CMK (cell line): ENCODE measurements at places on chromosomes 2 and 18.

- DNase-seq = no peak
Measured at GRCh38 chr2:215082446-215082845, 56.0 kb downstream of the ABCA12 start.

- no peak for DNase-seq
Measured at GRCh38 chr2:204663816-204664425, 118.6 kb downstream of the PARD3B start.

DNA sequence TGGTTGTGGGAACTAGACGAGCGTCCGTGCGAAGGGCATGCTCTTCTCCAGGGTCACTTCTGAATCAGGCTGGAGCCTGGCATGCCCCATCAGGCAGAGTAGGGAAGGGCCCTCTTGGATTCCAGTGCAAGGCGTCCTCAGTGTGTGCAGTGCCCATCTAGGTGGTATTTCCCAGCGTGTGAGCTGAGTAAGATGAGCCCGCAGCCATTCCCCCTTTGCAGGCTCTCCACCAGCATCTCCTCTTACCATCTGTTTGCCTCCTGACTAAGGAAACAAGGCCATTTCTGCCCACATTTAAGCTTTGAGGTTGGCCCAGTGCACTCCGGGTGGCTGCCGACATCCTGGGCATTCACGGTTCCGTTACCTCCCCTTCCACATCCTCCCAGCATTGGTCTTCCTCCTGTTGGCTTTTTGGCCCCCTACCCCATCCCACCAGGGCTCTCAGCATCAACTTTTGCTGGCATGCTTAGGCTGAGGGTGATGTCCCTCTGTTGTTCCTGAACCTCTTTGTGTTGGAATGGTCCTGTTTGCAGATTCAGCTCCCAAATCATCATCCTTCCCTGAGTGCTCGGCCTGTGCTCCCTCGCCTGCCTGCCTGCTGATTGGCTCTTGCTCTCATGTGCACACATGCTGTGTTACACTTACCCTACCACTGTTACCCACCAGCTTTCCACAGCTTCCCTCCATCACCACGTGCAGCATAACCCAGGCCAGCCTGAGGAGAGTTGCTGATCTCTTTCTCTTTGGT is 11.8 kb downstream of the CEP68 start:
- no peak for DNase-seq

DNA sequence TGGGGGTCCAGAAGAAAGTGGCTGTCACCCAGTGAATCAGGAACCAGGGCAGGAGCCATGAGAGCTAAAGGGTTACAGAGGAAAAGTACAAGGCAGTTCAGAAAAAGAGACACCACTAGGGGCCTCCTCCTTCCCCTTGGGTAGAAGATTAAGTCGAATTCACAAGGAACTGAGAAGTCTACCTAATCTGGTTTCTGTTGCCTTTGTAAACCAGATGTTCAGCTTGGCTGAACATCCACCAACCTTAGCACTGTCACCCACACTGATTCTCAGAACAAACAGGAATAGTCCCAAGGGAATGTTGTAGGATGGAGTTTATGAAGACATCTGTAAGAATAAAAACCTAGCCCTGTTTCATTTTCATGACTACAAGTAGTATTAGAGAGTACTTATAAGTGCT is 90.4 kb upstream of the NOSTRIN start:
- DNase-seq = no peak

- no peak for DNase-seq
Measured at GRCh38 chr18:2910261-2910660, 63.5 kb downstream of the EMILIN2 start.

DNA sequence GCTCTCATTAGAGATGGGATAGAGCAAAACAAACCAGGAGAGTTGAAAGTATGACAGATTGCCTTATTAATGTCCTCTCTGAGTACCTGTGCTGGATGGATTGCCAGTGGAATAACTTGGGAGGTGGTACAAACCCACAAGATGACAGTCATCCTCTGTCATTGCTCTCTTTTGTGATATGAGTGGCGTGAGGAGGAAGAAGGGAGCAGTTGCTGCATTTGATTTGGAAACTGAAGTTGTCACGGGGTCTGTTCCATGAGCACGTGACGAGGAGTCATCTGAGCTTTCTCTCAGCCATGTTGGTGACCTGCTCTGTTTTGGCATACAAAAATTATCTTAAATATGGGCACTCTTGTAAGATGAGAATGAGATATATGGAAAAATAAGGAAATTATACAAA is 204.9 kb downstream of the FAM210A start:
- DNase-seq = no peak

- DNase-seq = no peak
Measured at GRCh38 chr2:72183016-72183415, 35.4 kb upstream of the CYP26B1 start.

DNA sequence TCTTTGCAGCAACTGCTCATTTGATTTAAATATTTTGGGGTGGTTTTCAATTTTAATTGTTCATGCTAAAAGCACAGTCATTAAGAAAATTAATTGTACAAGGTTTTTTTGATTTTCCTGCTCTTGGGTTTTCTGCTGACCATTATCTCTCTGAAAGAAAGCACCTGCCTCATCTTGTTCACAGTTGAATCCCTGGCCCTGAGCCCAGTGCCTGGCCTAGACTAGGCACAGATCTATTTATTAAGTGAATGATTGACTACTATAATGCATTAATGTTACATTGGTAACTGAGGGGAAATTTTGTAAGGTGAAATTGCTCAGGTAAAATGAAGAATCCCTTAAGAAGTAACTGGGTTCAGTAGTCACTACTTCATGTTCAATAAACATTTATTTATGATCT is 22.0 kb downstream of the IL1RL2 start:
- DNase-seq = no peak

DNA sequence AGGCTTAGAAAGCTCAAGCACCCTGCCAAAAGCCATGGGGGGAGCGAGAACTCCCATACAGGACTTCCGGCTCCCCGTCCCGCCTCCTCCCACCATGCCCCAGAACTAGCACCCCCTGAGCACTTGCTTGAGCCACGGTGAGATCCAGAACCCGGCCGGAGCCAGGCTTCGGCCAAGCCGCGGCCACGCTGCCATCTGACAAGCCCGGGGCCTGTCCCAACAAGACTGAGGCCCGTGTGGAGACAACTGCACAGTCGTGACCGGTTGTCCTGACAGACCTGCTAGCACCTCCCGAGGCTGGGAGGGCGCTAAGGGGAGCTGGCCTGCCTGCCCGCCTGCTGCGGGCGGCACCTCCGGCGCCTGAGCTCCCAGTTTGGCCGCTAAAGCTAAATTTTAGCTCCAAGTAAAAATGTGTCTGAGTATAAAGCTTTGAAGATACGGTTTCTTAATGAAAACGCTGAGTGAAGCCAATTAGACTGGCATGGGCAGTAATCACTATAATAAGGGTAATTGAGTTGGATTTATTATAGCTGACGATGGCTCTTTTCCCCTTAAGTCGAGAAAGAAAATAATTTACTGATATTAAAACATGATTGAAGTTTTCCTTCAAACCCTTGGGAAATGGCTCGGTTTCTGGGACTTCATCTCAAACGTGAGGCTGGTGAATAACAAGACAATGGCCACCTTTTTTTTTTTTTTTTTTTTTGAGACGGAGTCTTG is 78.3 kb upstream of the ODC1 start:
- no peak for DNase-seq

DNA sequence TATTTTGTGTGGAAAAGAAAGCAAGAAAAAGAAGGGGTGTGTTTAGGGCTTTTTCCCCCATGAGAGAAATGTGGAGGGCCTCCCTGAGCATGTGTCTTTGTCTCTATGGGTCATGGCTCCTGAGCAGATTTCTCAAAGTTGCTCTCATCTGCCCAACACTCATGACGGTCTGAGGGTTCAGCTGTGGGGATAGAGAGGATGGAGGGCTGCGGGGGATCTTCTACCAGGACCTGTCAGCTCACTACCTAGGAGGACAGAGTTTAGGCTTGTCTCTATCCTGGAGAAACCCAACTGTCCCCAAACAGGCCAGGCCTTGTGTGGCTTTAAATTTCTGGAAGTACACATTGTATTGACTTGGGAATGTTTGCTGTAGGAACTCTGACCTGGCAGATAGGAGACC is 342.2 kb downstream of the MYCN start:
- no peak for DNase-seq

GRCh38 chr2:217929272-217929671 is 73.5 kb downstream of the TNS1 start:
- no peak for DNase-seq

DNA sequence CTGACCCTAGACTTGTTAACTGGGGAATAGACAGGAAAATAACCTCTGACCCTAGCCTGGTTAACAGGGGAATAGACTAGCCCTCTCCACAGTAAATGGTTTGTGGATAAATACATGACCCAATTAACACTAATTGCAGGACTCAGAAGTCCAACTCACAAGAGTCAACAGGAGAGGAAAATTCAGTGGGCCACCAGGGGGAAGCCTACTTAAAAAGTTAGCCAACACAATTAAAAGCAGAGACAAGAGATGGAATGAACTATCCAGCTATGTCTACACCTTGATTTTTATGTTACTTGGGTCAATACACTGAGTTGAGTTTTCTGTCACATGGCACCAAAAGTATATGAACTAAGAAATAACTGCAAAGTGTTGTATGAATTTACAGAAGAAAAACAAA is 158.8 kb upstream of the SLC39A10 start:
- DNase-seq = no peak

GRCh38 chr18:13370995-13371625 is 152.6 kb downstream of the LDLRAD4 start:
- DNase-seq = no peak
